ENCODE measurements at places on chromosomes 7 and 10. TPM values are rescaled to one million over a fixed set of nuclear protein-coding genes. Genes with fewer than 3 reads are reported as not detected.

- no peak for DNase-seq
Measured at GRCh38 chr10:132385721-132386418, 11.1 kb upstream of the PWWP2B start.

- no peak for DNase-seq
Measured at GRCh38 chr10:11896549-11897200, 73.5 kb downstream of the PROSER2 start.

- DNase-seq = no peak
Measured at GRCh38 chr7:28356619-28357018, 55.7 kb upstream of the CREB5 start.

DNA sequence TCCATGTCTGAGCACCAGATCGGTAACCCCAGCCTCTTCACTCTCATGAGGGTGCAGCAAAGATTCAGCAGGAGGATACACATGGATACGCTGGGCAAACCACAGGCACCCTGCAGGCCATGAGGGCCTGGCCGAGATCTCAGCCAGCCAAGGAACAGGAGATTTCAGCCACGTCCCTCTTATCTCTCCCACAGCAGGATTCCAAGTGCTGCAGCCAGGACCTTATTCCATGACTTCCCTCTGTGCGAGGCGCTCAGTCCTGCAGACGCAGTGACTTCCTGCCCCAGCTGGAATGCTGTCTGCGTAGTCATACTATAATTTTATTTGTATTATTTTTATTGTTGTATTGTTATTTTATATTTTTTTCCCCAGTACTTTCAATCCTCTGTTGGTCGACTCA is 66.8 kb downstream of the PTPRN2 start:
- no peak for DNase-seq

GRCh38 chr10:110323503-110323902 is 18.8 kb upstream of the SMNDC1 start:
- no peak for DNase-seq

Gene CREB5
- total RNA-seq = 3.1 TPM
